ENCODE measurements at places on chromosomes 11 and 22.

DNA sequence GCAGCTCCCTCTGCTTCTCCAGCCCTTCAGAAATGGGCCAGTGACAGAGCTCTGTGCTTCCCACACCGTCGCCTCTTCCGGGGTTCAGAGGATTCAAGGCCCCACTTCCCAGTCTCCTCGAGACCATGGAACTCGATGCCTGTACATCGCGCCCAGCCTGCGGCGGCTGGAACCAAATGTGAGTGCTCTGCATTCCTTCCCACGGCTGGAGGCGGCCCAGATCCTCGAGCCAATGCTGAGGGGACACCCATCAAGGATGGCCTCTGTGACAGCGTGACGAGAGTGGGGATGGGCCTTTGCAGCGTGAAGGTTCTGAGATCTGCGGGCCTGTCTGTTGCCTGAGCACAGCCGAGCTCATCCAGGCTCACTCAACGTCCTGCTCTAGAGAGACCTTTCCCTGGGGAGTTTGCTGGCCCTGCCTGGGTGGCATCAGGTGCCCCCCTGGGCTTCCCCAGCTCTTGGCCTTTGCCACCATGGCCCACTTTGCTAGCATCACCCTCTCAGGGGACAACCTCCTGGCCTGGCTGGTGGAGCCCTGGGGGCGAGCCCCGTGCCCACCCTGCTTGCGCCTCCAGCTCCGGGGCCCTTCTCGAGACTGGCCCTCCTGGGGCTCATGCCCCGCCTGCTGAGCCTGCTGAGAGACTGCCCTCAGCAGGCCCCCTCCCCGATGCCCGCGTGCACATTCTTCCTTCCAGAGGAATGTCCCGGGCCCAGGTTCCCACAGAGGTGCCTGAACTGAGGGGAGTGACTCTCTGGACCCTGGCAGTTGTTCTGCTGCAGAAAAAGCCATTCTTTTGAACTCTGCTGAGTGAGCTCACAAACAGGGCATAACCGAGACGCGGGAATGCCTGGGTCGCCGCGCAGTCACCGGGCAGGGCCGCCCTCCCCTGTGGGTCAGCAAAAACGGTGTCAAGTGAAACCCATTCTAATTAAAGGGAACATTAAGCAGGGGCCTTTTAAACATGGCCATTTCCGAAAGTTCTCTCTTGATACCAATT, 7.3 kb upstream of the MYEOV start:
- no peak for DNase-seq

DNA sequence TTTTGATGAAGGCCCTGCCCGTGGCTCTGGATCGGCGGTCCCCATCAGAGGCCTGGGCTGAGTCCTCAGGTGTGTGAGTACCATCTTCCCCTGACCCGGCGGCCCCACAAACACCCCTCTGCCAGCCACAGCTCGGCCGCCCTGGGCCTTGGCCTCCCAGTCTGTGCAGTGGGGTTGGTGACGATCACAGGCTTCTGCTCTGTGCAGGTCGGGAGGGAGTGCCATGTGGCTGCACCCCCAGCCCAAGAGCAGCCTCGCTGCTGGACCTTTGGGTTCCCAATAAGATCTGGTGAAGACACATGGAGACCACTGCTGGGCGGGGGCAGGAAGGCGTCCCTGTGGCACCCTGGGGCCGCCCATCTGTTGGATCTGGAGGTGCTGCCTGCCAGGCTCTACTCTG, 47.1 kb upstream of the PPARA start:
- DNase-seq = no peak

GRCh38 chr11:30821438-30821965, 235.3 kb upstream of the MPPED2 start:
- no peak for DNase-seq

DNA sequence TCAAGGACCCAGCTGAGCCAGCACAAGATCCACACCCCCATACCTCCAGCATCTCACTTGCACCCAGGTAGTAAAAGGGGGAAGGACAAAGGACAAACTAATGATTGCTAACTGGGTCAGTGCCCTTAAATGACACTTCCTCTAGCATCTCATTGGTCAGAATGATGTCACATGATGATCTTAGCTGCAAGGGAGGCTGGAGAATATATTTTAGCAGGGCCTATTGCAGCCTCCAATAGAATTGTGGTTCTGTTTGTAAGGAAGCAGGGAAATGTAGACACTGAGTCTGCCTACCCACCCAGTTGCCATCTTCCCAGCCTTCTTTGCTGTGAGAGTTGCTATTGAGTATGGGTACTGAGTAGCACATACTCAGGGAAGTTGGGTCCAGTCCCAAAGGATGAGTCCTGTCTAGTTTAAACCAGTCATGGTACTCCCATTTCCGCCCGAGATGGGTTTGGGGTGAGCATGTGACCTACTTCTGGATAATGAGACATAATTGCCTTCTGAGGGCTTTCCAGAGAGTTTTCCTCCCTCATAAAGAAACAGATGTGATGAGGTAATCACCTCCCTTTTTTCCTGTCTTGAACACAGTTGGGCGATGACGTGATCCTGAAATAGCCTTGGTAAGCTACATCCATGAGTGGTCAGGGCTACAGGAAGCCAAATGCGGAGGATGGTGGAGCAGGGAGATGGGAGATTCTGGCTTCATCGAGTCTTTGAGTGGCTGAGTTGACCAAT, 5.5 kb upstream of the DNAL4 start:
- DNase-seq = no peak

DNA sequence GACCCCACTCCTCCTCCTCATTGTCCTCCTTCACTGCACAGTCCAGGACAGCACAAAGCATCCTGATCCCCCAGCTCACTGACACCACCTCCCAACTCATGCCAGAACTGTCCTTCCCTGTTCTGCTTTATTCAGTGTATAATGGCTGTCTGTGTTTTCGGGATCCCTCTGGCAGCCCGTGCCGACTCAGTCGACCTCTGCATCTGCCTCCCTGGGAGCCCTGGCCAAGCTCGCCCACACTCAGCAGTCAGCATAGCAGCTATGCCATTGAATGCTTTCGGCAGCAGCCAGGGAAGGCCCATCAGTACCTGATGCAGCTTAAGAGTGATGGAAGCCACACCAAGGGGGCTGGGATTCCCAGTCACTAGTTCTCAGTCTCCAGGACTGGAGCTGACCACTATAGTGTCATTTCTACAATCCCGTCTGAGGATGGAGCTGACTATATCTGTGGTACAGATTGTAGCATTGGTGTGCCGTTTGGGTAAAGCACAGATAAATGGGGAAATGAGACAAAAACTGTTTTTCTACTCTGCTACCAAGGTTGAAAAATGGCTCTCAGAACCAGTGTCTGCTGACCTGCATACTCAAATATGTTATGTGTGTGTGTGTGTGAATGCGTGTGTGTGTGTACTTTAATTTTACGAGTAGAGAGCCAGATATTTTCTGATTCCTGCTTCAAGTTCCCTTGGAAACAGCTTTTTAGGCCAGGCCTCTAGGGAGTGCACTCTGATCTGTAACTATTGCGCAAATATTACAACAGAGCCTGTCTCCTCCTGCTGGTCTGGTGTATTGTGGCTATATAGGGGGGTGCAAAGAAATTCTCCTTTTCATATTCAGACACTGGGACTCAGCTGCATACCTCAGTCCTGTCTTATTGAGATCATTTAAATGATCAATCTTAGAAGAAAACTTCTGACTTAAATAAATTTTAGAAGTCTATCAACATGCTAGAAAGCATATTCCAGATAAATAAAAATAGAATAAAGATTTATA, 78.8 kb upstream of the TOP3B start:
- peak; percentile 32 for DNase-seq

- no peak for DNase-seq
These were observed 1121.6 kb downstream of the BRD1 start for GRCh38 chr22:48705917-48706605.

DNA sequence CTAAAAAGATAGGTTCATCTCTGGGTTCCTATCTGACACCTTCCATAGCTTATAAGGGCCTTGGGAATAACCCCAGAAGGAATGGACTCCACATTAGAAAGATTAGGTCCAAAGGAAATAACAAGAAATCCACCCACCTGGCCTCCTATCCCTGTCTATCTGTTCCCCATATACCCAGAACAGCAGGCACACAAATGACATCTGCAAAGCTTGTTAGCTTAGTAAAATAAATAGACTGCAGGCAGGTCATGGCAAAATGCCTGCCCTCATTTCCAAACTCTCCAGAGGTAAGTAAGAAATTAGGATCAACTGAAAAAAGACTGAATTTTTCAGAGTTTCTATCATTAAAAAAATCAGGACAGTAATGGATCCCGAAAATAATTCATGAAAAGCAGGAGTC, 489.5 kb downstream of the DLG2 start:
- no peak for DNase-seq

GRCh38 chr11:8765294-8765693, 82.7 kb downstream of the RPL27A start:
- no peak for DNase-seq

DNA sequence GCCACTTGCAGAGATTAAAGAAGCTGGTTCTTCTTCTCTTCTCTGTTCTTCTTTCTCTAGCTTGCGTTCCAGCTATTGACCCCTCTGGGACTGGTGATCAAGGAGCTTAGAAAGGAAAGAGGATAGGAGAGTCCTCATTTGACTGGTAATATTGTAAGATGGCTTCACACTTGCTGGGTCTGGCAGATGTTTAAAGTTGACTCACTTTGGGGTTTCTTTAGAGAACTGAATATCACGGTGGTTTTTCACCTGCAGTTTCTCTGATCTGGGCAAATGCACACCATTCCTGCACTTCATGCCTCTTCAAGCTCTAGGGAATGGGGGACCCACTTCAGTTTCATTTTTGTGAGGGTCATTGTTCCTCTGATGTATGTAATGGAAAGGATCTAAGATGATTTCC, 41.8 kb upstream of the DEUP1 start:
- DNase-seq = no peak

- DNase-seq = no peak
These were observed 359.0 kb downstream of the LARGE1 start for GRCh38 chr22:33561149-33561807.

GRCh38 chr11:7532405-7533145, 18.8 kb downstream of the PPFIBP2 start:
- DNase-seq = no peak

DNA sequence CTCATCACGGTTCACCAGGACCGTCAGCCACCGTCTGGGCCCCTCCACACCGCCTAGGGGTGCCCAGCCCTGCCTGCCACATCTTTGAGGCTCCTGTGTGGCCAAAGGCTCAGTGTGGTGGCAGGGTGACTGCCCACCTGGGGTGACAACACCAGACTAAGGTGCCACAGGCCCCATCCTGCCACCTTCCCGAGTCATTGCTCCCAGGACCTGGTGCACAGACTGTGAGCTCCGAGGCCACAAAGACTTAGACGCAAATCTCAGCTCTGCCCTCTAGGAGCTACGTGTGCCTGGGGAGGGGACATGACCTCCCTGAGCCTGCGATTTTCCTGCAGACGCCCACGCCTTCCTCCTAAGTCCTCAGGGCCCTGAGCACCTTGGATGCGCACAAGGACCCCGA, 36.5 kb downstream of the KIAA0930 start:
- no peak for DNase-seq

DNA sequence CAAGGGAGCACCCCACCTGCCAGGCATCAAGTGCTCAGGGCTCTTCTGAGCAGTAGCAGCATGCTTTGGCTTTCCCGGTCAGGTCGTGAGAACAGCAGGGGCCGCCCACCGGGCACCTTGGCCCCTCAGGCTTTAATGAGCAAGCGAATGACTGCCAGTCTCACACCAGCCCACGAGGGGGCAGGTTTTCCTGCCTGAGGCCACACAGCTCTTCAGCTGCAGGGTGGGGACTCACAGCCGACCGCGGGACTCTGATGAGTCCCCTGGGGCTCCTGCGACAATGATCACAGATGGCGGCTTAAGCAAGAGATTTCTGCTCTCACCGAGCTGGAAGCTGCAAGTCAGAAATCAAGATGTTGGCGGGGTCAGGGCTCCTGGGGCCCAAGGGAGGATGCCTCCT, 14.3 kb upstream of the FGF19 start:
- DNase-seq = peak; percentile 58

DNA sequence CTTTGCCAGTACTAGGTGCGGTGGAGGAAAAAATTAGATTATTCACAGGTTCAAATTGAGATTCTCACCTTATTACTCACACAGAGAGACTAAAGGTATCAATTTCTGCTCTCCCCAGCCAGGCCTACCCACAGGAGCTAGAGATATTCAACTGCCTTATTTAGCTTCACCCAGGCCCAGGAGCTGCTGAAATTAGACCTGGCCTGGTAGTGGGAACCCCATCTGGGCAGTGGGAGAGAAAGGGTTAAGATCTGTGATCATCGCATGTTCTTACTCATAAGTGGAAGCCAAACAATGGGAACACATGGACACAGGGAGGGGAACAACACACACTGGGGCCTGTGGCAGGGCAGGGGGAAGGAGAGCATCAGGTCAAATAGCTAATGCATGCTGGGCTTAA, 20.9 kb upstream of the MICAL2 start:
- DNase-seq = no peak

DNA sequence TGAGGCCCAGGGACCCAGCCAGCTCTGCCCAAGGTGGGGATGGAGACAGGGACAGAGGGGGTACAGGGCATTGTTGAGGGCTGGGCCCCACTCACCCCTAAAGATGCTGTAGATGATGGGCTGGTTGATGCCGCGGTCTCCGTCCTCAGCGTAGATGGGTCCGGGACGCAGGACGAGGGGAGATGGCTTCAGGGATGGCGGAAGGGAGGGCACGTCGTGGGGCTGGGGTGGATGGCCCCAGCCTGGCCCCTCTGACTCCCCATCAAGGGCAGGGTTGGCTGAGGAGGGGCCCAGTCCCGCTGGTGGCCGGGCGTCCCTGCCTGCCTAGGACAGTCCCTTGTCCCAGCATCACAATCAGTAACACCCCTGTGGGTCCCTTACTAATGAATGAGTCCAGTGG, 4.5 kb upstream of the IRF7 start:
- no peak for DNase-seq

DNA sequence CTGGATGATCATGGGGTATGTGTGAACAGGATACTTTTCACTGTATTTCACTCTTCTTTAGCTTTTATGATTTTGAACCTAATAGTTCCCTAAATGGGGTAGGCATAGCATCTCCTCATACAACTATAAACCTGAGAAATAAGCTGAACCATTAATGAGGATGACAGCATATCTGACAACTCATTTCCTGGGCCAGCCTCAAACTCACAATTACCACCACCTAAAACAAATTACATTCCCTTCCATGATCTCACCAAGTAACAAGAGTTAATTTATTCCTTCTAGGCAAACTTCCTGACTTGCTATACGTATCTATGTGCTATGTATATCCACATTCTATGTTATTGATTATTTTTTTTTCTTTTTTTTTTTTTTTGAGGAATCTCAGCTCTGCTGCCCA, 23.0 kb downstream of the SIK3 start:
- no peak for DNase-seq

DNA sequence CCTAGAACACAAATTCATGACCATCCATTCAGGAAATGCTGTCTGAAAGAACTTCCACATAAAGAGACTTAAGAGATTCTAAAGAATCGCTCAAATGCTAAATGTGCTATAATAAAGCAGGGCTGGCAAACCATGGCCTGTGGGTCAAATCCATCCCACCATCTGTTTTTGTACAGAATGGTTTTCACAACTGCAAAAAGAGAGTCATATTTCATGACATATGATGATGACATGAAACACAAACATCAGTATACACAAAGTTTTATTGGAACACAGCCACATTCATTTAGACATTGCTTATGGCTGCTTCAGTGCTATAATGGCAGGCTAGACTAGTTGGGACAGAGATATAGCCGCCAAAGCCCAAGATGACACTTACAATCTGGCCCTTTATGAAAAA, 85.1 kb downstream of the RRAS2 start:
- no peak for DNase-seq

GRCh38 chr11:92793189-92793588, 176.3 kb upstream of the MTNR1B start:
- DNase-seq = no peak

GRCh38 chr11:117005758-117006157, 92.5 kb downstream of the SIK3 start:
- DNase-seq = no peak

Data from B cell (primary cell).